Activated T-cell treated with anti-CD3 and anti-CD28 coated beads, Interleukin-2, amount 50 U/mL, for 24 hours (primary cell): ENCODE measurements at places on chromosomes 12 and 14.

DNA sequence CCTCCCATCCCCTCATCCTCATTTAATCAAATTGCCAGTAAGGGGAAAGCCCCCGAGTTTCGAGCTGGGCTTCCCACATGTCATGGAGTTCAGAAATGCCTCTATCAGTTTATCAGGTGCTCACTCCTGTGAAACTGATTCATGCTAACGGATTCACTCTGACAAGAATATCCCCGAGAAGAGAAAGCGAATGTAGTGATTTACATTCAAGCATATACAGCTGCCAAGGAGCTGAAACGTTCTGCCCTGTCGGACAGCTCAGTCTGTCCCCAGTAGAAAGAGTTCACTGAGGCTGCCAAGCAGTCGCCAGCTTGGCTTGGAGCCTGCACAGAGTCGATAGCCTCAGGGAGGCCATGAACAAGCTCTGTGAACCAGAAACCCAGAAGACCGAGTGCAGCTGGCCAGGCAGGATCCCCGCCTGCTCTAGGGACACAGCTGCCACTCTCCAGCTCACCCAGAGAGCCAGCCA lies 88.4 kb downstream of the TMCC3 start:
- peaks cover 10% of the 10 kb centered on the region for H3K4me1 ChIP-seq
- no peak overlapping the region for H3K4me3 ChIP-seq
- no peak for DNase-seq
- peaks cover 29% of the 10 kb centered on the region for H3K27me3 ChIP-seq
- H3K27ac ChIP-seq = no peak overlapping the region

- no peak overlapping the region for H3K4me3 ChIP-seq
- no peak for DNase-seq
- no peak overlapping the region for H3K27ac ChIP-seq
- H3K4me1 ChIP-seq = peaks cover 18% of the 10 kb centered on the region
- peaks cover 15% of the 10 kb centered on the region for H3K27me3 ChIP-seq
Measured at GRCh38 chr14:105204206-105204930, 23.3 kb upstream of the NUDT14 start.

DNA sequence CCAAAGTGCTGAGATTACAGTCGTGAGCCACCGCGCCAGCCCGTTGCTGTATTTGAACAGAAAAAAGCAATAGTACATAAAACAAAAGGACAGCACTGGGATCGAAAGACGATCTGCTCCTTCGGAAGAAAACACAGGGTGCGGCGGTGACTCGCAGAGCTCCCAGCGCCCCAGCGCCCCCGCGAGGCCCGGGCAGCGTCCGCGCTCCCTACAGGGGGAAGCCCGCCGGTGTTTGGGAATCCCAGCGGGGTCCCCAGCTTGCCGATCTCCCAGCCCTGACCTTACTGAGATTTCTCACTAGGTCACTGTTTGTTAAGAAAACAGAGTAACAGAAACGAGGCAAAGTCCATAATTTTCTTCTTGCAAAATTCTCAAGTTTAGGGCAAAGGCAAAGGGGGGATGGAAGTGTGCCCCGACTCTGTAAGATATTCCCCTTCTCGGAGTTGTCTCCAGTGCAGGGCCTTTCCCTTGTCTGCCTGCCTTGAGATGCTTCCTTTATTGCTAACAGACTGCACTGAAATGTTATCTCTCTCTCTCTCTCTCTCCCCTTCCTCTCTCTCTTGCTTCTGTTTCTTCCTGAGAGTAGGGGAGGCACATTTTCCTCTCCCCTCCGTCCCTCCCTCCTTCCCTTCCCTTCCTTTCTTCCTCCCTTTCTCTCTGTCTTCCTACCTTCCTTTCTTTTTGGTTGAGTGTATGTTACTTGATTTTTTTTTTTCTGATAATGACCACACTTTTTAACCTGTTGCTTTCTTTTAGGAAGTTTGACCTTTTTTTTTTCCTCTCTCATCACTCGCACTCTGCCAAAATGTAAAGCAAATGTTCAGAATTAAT lies 91.9 kb downstream of the TMEM30B start:
- DNase-seq = peak; percentile 50
- no peaks in the 10 kb centered on the region for H3K36me3 ChIP-seq
- H3K4me3 ChIP-seq = peak overlapping the region; percentile 65
- H3K27me3 ChIP-seq = peaks cover 75% of the 10 kb centered on the region
- no peak overlapping the region for H3K27ac ChIP-seq

GRCh38 chr14:36264107-36264506 lies 56.3 kb downstream of the MBIP start:
- H3K27ac ChIP-seq = no peak overlapping the region
- H3K27me3 ChIP-seq = peaks cover 29% of the 10 kb centered on the region
- DNase-seq = no peak
- H3K4me3 ChIP-seq = no peak overlapping the region

DNA sequence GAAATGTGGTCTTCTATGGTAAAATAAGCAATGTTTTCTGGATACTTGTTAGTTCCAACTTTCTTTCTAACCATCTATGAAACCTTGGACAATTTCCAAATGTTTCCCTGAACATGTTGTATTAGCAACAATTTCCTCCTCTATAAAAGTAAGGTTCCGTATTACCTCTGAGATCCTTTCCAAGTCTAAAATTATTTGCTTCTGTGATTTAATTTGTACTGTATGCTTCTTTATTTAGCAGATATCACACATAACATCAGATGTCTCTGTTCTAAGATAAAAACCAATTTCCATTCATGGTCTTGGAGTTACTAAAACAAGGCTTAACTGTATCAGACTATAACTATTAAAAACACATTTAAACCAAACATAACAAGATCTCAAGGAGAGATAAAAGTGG lies 177.2 kb downstream of the FOXA1 start:
- no peaks in the 10 kb centered on the region for H3K36me3 ChIP-seq
- no peak overlapping the region for H3K4me3 ChIP-seq
- no peak overlapping the region for H3K27ac ChIP-seq
- H3K4me1 ChIP-seq = no peaks in the 10 kb centered on the region
- no peaks in the 10 kb centered on the region for H3K27me3 ChIP-seq
